CD4-positive, CD25-positive, alpha-beta regulatory T cell (primary cell): ENCODE measurements at places on chromosomes 3 and 15. TPM values are rescaled to one million over a fixed set of nuclear protein-coding genes. Genes with fewer than 3 reads are reported as not detected.

The ADAMTSL3 gene
- total RNA-seq = not detected

The TRH gene
- not detected for total RNA-seq

The C3orf22 gene
- not detected for total RNA-seq

The IVD gene
- total RNA-seq = 40.2 TPM

The CACNA2D3 gene
- not detected for total RNA-seq

The SNTN gene
- not detected for total RNA-seq

The GPR87 gene
- total RNA-seq = not detected

The PRR20G gene
- total RNA-seq = not detected

The ZNF774 gene
- not detected for total RNA-seq

The PRR23A gene
- total RNA-seq = not detected

The TMEM212 gene
- total RNA-seq = not detected

The LCMT2 gene
- total RNA-seq = 9.9 TPM

The GOLGA6L10 gene
- 2.3 TPM for total RNA-seq
